ENCODE measurements at places on chromosomes 6 and 20. TPM values are rescaled to one million over a fixed set of nuclear protein-coding genes. Genes with fewer than 3 reads are reported as not detected.

- no peak for DNase-seq
Measured at GRCh38 chr6:13763740-13764381, 50.5 kb downstream of the MCUR1 start.

- DNase-seq = no peak
Measured at GRCh38 chr6:166201878-166202277, 34.2 kb upstream of the TBXT start.

- DNase-seq = no peak
Measured at GRCh38 chr20:56348305-56348693, 10.5 kb upstream of the FAM210B start.

DNA sequence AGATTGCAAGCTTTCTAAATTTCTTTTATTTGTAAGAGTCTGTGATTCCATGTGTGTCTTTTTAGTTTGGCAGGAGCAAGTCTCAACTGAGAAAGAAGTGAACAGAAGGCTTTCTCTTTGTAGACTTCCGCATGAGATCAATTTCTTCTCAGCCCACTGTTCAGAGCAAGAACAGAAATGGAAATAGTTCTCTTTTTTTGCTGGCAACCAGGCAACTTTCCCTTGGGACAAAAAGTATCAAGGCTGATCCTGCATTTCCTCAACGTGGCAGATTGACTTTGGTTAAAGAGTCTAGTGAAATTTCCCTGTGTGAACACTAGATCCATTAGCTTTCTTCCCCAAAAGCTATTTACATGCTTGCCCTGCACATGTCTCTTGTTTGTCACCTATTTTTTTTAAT lies 46.8 kb upstream of the JAG1 start:
- DNase-seq = no peak

- DNase-seq = no peak
Measured at GRCh38 chr6:90217506-90218127, 79.0 kb downstream of the BACH2 start.

GRCh38 chr6:113879186-113880096 lies 22.3 kb downstream of the MARCKS start:
- DNase-seq = no peak

GRCh38 chr20:46179862-46180261 lies 61.7 kb downstream of the CD40 start:
- DNase-seq = no peak

- DNase-seq = no peak
Measured at GRCh38 chr6:158939255-158940159, 60.5 kb downstream of the RSPH3 start.

Gene SUMO4
- 14.6 TPM for total RNA-seq

Gene PCSK2
- 1.5 TPM for total RNA-seq

Data from urinary bladder (tissue), 4 donors.